Stimulated activated CD8-positive, alpha-beta memory T cell treated with anti-CD3 and anti-CD28 coated beads, Interleukin-7, amount 100 ng/mL, for 1 hour (primary cell): ENCODE measurements at places on chromosomes 4 and X.

- no peak for DNase-seq
Measured at GRCh38 chr4:37157476-37158167, 86.9 kb upstream of the NWD2 start.

DNA sequence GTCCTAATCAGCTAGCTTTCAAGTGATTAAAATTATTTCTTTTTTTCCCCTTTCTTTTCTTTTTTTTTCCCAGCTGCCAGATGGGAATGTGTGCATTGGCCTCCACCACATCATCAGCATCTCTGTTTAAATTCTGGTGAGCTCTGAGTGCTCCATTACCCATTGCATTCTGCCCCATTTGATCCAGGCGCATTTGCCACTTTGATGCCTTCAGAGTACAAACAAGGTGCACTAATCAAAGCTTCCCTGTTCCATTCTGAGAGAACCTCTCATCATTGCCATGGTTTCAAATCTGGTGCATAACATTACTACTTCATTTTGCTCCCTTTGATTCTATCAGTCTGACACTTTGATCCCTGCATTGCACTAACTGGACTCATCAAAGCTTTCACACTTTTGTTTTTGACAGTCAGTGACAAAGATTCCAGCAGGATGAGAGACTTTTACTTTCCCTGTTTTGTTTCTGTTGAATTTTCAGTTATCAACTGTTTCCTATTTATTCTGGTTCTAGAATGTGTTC is 238.8 kb upstream of the PCDH10 start:
- no peak for DNase-seq

DNA sequence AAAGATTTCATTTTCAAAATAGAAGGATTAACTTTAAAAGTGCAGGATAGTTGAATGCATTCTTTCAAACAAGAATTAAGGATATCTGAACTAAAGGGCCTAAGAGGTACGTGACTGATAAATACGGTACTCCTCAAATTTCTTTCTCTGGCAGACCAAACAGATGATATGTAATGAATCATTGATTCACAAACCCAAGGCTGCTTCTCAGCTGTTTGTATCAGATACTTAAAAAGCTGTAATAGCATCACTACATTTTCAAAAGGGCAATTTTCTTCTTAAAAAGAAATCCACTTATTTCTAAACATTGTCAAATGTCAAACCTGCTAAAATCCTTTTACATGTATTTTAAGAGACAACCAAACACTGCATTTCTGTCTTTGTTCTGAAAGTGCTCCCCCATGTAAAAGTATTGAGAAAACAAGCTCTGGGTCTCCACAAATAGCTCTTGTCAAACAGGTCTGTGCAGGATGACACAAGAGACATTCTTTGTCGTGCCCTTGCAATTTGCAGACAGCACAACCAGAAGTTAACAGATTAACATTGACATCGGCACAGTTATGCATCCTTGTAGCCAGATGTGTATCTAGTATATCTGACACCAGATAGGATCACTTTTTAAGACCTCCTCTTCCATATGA is 82.0 kb downstream of the MANBA start:
- DNase-seq, result no peak

GRCh38 chr4:69484011-69484410 is 11.7 kb downstream of the UGT2B4 start:
- DNase-seq, result no peak

DNA sequence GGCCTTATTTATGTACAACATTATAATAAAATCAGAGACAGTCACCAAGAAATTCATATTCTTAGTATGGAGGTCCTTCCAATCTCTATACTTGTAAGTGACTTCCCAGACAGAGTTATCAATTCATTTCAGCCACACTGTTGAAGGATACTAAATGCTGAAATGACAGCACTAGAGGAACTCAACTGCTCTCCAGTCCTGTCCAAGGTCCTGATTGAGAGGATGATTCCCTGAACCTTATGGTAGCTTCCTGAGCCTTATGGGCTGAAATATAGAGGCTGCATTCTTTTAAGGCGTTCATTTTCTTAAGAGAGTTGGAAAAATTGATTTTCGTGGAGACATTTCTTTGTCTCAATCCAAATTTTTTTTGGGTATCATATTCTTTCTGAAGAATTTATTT is 205.9 kb downstream of the TLL1 start:
- DNase-seq, result no peak

- DNase-seq, result no peak
Measured at GRCh38 chrX:128698573-128699181, 646.5 kb upstream of the ACTRT1 start.

DNA sequence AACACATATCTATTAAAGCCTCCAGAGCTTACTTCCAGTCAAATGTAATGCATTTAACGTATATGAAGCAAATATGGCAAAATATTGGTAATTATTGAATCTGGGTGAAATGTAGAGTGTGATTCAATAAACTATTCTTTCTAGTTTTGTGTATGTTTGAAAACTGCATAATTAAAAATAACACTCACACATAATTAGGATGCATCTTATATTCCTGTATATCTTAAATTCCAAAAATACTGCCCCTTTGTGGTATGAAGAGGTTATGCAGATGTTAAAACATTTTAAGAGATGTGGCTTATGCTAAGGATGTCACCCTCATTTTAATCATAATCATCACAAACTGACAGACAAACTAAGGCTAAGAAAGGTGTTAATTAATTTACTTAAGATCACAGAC is 182.9 kb downstream of the COX18 start:
- no peak for DNase-seq

DNA sequence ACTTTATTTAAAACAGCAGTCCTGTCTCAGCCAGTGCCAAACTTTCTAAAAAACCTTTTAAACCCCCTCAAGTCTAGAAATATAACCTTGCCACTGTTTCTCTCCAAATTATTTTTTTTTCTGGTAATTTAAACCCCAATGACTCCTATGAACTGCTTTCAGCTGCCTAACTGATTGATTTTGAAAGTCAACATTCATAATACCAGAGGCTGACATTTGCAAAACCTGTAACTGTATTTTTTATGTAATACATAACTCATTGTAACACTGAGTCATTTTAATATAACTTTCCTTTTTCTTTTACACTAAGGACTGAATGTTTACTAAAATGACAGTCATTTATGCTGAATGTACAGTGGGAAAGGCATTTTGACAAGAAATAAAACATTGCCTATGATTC is 19.1 kb upstream of the EGFL6 start:
- DNase-seq, result no peak

GRCh38 chr4:99647071-99647470 is 10.6 kb downstream of the C4orf54 start:
- no peak for DNase-seq

- no peak for DNase-seq
Measured at GRCh38 chrX:106144755-106145639, 23.1 kb upstream of the PWWP3B start.

DNA sequence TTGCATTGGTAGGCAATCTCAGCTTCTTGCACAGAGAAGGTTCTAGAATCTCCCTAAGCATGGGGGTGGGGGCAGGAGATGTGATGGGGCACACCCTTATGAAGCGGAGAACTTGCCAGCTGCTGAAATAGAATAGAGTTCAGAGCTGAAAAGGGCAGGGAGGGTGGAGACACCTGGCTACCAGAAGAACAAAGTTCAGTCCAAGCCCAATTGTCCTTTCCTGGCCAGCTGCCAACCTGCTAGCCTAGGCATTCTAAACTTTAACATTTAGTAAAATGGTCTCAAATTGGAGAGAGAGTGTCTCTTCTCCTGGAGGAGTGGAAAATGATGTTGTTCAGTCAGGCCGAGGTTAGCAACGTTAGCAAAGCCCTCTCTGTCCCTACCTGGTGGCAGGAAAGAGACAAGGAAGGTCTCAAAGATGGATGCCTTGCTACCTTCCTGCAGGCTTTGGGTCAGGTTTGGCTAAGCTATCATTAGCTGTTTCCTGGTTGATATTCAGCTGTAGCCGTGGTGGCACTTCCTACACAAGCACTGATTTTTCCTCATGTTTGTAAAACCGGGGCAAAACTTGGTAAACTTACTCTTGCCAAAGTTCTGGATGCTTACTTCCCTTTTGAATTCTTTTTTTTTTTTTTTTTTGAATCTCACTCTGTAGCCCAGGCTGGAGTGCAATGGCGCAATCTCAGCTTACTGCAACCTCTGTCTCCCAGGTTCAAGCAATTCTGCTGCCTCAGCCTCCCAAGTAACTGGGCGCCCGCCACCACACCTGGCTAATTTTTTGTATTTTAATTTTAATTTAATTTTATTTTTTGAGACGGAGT is 34.7 kb upstream of the NYX start:
- no peak for DNase-seq

DNA sequence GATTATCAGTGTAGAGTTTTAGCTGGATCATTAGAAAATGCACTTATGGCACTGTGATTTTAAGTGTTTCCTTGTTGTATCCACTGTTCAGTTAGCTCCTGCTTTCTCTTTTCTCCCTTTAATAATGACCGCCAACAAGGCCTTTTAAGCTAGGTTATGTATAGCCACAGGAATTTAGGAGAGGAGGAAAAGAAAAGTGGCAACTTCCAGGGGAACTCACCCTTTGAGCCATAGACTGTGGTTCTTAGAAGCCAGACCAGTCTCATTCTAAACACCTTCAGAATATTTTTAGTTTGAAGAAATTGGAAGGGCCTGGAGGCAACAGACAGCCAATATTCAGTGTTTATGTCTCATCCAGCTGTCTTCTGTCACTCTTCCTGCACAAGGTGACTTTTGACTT is 6.1 kb downstream of the FGF2 start:
- DNase-seq, result no peak

DNA sequence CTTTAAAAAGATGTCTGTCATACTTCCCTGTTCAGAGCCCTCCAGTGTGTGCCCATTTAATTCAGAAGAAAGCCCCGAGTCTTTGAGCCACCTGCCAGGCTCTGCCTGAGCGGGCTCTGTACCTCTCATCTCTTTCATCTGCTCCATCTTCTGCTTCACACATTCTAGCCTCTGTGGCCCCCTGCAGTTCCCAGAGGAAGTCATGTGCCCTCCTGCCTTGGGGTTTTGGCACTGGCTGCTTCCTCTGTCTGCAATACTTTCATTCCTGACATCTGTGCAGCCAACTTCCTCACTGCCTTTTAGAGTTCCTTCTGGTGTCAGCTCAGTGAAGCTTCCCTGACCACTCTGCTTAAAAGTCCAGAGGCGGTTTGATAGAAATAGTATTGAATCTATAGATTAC is 6.2 kb upstream of the STK32B start:
- no peak for DNase-seq

DNA sequence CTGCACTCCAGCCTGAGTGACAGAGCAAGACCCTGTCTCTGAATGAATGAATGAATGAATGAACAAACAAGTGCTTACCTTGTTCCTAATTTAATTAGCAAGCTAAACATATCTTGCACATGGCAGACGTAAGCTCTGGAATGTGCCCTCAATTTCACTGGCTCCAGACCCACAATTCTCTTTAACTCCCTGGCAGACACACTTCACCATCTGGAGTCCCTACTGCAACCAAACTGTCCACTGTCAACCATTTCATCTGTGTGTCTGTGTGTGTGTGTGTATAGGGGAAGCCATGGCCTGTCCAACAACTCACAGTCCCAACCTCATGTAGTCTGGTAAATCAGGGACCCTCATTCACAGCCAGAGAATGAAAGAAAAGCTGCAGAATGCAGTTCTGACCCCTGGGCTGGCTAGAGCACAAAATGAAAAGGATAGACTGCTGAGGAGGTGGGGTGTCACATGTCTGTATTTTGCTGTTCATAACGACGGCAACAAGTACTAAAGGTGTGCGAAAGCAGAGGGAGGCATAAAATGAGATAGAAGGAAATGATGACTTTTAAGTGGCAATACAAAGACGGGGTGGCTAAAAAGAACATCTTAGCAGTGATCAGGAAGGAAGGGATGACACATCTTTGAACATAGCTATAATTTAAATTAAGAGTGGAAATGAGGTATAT is 114.1 kb downstream of the TSPAN5 start:
- no peak for DNase-seq

GRCh38 chr4:133869486-133869885 is 332.1 kb downstream of the PABPC4L start:
- DNase-seq, result no peak

- DNase-seq, result no peak
Measured at GRCh38 chr4:72531768-72532290, 37.2 kb downstream of the ADAMTS3 start.

GRCh38 chr4:7811536-7812191 is 128.0 kb downstream of the AFAP1 start:
- DNase-seq, result no peak

- no peak for DNase-seq
Measured at GRCh38 chr4:99654361-99654761, 3.3 kb downstream of the C4orf54 start.

DNA sequence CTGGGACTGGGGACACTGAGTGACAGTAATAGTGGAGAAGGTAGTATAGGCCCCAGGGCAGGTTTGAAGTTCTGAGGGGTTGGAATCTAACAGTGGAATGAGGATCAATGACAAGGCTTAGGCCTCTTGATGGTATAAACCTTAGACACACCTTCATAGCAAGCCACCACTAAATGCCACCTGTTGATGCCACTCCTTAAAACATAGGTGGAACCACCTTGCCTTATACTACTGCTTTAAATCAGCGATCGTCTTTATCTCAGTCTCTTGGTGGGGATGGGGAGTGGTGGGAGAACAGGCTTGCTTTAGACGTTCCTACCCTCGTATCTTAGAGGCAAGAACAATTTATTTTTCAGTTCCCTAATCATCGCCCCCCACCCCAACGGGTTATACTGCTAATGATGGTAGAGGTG is 1.2 kb downstream of the RAB33B start:
- DNase-seq, result no peak

GRCh38 chr4:186939766-186940165 is 216.1 kb upstream of the FAT1 start:
- DNase-seq, result no peak

- no peak for DNase-seq
Measured at GRCh38 chr4:156374069-156374468, 420.4 kb upstream of the CTSO start.

DNA sequence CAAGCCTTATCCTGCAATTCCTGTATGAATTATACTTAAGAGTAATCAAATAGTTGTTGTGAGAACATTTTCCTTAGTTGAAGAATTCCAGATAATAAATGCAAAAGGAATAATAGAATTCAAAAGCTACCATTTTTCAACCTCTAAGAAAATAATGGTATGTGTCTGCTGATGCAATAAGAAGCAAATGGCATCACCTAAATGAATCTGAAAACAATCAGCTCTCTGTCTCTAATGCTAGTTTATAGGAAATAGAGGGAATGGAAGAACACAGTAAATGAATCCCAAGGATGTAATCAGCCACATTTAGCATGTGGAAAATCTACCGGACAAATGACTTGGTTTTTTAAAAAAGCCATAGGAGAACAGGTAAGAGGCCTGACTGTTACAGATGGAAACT is 115.1 kb downstream of the DCHS2 start:
- DNase-seq, result no peak

DNA sequence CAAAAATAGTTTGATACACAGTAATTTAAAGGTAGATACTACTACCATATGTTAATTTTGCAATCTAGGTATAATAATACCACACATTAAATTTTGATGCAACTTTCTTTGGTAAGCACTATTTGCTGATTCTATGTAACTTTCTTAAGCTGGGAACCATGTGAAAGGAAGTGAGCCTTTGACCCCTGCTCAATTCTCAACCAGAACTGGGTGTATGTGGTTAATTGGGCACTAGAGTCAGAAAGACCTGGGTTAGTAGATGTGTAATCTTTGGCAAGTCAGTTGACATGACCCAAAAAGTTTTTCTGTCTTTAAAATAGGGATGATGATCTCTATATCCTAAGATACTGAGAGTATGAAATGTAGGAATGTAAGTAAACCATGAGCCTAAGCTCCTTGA is 22.4 kb downstream of the TLR2 start:
- DNase-seq, result no peak

GRCh38 chr4:83356899-83357661 is 22.4 kb upstream of the HPSE start:
- no peak for DNase-seq
